NCI-H526 treated with DMSO at 0.1 percent for 48 hours (cell line): ENCODE measurements at places on chromosomes 13 and 19.

DNA sequence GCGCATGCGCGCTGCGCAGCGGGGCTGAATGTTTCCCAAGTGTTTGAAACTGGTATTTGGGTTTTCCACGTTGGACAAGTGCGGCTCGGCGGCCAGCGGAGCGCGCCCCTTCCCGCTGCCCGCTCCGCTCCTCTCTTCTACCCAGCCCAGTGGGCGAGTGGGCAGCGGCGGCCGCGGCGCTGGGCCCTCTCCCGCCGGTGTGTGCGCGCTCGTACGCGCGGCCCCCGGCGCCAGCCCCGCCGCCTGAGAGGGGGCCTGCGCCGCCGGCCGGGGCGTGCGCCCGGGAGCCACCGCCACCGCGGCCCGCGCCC, at the start of gene ING1:
Gene ING1 (plus strand): TSS at position 59 of the 311 bp plus-strand sequence. CDS start 450 bp downstream, outside the sequence.
- no peak for DNase-seq

DNA sequence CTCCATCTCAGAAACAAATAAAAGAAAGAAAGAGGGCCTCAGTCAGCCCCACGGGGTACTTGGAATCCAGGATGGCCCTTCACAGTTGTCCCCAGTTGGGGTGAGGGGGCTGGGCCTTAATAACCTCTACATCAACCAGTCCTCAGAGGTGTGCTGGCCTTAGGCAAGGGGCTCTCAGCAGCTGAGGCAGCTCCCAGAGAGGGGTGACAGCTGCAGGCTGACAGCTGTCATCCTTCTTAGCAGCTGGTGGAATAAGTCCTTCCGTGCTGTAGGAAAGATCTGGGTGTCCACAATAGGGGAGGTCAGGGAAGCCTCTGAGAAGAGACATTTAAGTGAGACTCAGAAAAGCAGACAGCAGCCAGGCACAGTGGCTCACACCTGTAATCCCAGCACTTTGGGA, 7.4 kb downstream of the BCAM start:
- no peak for DNase-seq

GRCh38 chr13:114105521-114106225, 26.8 kb downstream of the RASA3 start:
- no peak for DNase-seq

DNA sequence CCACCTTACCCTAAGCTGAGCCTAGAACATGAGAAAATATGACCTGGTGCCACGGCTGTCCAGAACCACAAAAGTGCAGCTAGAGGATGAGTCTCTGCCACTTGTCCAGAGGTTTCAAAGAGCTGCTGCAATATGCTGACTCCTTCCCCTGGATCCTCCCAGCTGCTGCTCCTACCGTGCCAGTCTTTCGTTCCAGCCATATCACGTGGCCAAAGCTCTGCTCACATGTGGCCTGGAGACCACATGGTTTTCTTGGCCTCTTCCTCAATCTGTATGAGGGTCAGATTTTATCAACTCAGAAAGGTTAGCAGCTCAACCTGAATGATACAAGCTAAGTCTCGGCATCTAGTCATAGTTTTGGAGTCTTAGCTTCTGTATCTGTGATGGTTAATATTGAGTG, 3.2 kb upstream of the SACS start:
- no peak for DNase-seq

GRCh38 chr19:30552593-30552992, 180.4 kb downstream of the ZNF536 start:
- no peak for DNase-seq

- no peak for DNase-seq
Measured at GRCh38 chr19:56896095-56896494, 55.6 kb upstream of the PEG3 start.

DNA sequence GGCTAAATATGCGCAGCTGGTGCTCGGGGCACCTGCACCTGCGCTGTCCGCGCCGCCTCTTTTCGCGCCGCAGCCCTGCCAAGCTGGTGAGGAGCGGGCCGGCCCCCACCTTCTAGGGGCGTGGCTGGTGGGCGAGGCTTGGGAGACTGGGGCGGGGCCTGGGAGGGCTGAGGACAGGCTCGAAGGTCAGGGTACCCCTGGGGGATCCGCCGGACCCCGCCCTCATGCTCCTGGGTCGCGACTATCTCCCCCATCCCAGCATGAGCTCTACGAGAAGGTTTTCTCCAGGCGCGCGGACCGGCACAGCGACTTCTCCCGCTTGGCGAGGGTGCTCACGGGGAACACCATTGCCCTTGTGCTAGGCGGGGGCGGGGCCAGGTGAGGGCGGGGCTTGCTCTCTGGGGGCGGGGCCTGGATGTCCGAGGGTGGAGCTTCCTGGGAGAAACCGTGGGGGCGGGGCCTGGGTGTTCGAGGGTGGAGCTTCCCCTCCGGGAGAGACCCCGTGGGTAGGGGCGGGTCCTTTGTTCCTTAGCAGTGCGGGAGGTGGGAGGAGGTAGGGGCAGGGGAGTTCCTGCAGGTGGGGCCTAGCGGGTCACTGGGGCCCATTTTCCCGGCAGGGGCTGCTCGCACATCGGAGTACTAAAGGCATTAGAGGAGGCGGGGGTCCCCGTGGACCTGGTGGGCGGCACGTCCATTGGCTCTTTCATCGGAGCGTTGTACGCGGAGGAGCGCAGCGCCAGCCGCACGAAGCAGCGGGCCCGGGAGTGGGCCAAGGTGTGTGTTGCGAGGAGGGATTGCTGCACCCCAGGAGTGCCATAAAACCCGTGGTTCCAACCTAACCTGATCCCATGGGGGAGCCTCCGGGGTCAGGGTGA, 19.7 kb downstream of the PNPLA6 start:
- no peak for DNase-seq

DNA sequence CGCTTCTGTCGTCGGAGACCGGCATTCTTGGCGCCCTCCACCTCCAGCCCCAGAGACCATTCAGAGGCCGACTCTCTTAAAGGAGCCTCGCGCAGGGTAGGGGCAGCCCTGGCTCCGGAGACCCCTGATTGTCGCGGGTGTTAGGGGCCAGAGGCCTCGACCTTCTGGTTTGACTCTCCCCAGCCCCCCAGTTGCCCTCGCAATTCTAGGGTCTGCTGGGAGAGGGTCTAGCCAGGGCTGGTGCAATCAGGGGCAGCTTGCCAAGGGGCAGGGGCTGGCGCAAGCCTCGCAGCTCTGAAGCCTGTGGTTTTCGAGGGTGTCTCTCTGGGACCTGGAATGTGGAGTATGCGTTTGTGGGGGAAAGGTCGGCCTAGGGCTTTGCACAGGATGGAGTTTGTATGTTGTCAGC, 1.6 kb upstream of the SLC7A10 start:
- no peak for DNase-seq

DNA sequence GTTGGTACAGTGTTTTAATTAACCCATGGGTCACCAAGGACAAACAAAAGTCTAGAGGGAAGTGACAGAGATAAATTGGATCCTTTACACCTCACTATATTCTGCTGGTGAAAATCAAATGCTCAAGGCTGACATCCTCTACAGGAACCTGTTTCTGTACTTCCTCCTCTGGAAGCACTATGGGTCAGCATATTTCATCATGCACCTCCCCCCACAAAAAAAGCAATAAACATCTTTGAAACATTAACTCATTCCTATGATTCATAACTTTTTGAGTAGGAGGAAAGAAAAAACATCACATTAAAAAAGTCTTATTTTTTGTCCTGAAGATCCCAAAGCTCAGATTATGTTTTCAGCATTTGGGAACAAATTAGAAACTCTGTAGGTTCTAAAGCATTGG, 588.3 kb upstream of the SGCG start:
- DNase-seq, result no peak

DNA sequence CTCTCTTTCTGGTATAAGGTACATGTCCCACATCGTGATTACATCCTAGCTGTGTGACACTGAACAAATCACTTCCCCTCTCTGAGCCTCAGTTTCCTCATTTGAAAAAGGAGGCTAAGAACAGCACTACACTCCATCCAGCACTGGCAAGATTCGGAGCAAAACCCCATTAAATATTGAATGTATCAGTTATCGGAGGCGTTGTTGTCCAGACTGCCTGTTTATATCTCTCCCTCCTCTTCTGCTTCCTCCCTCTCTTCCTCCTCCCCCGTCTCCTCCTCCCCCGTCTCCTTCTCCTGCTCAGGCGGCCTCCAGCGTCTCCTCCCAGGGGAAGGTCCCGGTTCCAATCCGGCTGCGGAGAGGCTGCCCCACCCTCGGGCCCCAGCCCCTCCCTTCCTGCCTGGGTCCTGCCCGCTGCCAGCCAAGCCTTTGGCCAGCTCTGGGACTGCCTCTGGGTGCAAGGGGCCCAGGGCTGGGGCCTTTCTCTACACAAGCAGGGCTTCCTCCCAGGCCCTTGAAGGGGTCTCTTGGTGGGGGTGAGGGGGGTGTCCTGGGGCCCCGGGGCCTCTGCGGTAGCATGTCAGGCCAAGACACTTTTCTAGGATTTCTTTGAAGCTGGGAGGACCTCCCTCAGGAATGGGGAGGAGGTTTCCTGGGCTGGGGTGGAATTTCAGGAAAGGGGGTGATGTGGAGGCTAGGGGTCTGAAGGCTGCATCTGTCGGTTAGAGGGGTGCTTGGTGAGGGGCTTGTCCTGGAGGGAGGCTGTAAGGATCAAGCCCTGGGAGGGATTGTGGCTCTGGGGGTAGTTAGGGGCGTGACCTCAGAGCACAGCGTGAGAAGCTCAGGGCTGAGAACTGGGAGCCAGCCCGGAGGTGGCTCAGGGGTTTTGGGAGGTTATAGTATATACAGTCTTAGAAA, 1.9 kb downstream of the RRAS start:
- no peak for DNase-seq

DNA sequence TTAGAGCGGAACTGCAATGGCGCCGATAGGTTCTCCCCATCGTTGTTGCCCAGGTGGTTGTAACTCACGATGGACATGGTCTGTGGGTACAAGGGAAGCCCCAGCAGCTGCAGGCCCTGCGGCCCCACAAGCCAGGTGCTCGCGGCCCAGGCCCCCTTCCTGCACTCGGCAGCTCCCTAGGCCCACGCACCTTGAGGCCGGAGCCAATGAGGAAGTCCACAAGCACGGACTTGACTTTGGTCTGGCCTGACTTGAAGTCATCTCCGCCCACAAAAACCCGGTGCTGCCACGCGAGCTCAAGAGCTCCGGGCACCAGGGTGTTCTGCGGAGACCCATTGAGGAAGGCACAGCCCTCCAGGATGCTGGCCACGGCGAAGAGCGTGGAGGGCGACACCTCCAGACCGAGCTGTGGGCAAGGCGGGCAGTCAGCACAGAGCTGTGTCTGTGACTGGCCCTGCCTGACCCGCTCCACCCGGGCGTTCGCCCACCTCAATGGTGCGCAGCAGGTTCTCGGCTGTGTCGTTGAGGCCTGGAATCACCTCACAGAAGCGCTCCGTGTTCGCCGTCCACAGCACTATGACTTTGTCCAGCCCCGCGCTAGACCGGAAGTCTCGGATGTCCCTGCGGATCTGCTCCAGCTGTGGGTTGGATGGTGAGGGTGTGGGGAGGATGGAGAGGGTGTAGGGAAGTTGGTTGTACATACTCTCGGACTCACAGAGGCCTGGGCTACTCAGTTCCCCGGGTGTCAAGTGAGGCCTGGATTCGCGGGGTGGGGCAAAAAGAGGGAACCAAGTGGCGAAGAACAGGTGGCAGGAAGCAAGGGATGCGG, 1.9 kb downstream of the ISYNA1 start:
- DNase-seq, result no peak

- no peak for DNase-seq
Measured at GRCh38 chr19:1400281-1401137, 833 bp downstream of the GAMT start.

DNA sequence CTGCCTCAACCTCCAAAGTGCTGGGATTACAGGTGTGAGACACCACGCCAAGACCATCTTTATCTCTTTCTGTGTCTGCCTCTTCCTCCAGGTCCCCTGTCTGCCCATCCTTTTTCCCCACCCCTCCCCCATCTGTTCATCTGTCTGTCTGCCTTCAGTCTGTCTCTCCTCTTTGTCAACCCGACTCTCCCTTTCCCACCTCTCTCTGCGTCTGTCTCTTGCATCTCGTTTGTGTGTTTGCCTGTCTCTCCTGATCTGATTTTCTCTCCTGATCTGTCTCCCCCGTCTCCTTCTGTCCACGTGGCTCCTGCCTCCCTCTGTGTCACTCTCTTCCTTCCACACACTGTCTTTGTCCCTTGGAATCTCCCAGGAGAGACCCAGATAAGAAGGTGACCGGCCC, 10.0 kb downstream of the VASP start:
- no peak for DNase-seq

DNA sequence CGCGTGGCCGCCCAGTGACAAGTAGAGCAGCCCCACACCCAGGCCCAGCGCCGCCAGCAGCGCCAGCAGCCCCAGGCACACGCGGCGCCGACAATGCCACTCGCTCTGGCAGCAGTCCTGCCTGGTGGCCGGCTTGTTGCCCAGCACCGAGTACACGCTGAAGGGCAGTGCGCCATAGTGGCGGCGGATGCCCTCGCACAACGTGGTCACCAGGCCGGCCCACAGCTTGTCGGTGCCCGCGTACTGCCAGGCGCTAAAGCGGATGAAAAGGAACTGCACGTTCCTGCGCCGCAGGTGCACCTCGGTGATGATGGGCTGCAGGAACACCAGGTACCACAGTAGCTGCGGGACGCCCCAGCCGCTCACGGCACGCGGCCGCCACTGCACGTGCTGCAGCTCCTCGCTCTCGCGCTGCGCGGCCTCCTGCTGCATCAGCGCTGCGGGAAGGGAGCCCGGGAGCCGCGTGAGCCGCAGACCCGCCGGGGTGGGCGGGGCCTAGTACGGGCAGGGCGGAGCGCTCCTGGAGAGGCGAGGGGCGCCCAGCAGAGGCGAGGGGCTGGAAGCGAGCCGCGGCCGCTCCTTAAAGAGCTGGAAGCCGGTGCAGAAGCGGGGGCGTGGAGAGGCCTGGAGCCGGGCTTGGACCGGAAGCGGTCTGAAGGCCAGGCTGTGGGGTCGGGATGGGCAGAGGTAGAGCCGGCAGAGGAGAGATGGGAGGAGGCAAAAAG, 7.3 kb downstream of the NKPD1 start:
- DNase-seq, result peak; percentile 39

- DNase-seq, result no peak
Measured at GRCh38 chr13:19791953-19792537, 9.3 kb upstream of the PSPC1 start.
